ENCODE measurements at places on chromosomes 6 and 20.

DNA sequence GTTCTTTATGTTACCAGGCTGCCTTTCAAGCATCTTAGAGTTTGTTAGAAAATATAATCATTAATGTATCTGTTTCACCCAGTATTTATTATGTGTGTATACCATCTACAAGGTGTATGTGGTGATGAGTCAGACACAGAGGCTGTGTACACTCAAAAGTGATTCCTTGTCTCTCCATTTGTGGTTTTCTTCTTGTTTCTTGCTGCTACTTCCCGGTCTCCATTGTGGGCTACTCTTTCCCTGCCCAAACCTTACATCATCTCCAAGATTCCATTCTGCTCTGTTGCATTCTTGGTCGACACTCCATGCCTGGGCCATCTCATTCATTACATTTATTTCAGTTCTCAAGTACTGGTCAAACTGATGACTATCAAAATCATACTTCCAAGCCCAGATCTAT is 182.2 kb upstream of the STXBP5 start:
- no peak for DNase-seq

- DNase-seq, result no peak
Measured at GRCh38 chr6:76682842-76683241, 610.4 kb upstream of the IMPG1 start.

DNA sequence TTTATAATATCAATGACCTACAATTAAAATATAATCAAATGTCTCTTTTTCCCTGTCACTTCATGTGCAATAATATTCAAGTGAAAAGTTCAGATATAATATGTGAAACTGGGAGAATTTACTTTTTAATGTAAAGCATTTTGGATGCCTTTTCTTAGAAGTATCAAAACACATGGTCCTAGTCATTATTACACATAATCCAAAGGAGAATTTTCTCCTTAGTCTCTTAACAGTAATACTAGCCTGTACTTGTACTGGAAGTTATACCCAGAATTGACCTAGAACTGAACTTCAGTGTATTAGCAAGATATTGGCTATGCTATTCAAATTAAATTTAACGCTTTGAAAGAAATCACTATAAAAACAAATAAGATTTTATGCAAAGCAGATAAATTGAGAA is 842.6 kb upstream of the MANEA start:
- no peak for DNase-seq

- no peak for DNase-seq
Measured at GRCh38 chr6:41063884-41064285, 8.3 kb downstream of the OARD1 start.

DNA sequence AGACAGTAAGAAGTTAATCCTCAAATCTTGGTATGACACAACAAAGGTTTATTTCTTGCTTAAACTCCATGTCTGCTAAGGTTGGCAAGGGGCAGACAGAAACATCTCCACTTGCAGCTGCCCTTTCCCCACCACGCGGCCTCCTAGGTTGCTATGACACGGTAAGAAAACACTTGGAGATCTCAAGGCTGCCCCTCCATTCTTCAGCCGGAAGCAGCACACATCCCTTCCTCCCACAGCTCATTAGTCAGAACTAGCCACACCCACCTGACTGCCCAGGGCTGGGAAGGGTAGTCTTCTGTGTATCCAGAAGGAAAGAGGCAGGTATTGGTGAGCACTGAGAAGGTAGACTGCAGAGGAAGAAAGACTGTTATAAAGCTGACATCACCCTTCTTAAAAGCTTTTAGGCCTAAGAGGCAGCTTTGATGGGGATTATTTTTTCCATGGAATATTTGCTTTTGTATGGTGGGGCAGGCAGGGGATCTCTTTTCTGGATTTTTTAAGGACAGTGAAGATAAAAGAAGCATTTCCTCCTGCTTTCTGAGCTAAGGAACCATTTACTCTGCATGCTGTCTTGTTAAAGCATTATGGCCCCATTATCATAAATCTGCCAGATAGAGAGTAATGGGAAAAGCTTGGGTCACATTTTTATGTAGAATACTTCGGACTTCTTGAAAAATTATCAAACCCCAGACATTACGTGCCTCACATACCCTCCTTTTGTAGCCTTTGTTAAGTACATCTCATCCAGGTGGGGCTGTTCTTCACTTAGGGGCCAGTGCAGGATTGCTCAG is 41.6 kb downstream of the MRAP2 start:
- DNase-seq, result no peak

DNA sequence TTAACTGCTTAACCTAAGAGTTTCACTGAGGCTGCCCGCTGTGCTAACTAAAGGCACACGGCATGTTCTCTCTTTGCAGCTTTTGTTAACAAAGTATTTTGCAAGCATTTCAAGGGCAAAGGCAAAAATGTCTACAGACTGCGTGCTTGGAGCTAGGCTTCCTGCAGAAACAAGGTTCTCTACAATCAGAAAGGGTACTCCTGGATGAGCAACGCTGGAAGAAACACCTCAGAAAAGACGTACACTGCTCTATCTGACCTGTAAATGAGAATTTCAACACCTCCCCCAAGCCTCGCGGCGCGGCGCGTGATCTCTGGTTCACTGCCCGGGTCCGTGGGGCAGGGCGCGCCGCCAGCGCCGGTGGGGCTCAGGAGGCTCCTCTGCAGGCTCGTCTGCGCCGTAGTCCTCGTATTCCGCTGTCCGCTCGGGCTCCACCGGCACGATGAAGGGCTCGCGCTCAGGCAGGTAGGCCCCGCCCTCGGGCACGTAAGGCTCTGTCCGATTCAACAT is 120.9 kb downstream of the COL12A1 start:
- DNase-seq, result no peak

- DNase-seq, result peak; percentile 44
Measured at GRCh38 chr20:8399947-8400346, 267.9 kb downstream of the PLCB1 start.

GRCh38 chr20:50595988-50596693 is 86.0 kb downstream of the PTPN1 start:
- no peak for DNase-seq

- DNase-seq, result no peak
Measured at GRCh38 chr6:56009636-56010035, 134.2 kb upstream of the BMP5 start.

GRCh38 chr6:12119085-12119588 is 107.0 kb downstream of the HIVEP1 start:
- DNase-seq, result no peak

GRCh38 chr6:32244946-32245398 is 21.1 kb upstream of the NOTCH4 start:
- peak; percentile 69 for DNase-seq

GRCh38 chr20:56893226-56893917 is 264.3 kb downstream of the TFAP2C start:
- DNase-seq, result no peak

- no peak for DNase-seq
Measured at GRCh38 chr6:100461917-100462705, 2.6 kb downstream of the SIM1 start.

- DNase-seq, result no peak
Measured at GRCh38 chr6:17083397-17083796, 18.5 kb upstream of the STMND1 start.

DNA sequence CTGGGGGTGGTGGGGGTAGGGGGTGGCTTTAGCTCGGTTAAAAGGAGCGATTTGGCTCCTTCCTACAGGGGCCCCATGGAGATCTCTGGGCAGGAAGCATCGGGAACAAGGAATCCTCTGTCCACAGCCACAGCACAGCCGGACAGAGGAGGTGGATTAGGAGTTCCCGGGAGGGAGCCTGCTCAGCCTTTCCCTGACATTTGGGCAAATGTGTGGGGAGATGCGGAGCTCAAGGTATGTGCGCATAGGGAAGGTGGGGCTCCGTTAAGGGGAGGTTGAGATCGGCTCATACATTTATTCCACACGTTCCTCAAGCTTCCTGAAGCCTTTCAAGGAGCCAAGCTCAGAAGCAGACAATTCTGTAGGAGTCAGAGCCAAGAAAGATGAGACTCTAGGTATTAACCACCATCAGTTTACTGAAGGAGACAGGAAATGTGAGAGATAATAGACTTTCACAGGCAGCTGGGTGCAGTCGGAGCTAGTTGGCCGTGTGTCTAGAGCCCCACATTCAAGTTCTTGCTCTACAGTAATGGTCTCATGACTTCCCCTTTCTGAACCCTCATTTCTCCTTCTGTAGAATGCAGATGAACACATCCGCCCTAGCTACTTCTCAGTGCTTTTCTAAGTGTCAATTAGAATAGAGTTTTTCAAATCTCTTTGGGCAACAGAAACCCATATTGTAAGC is 40.8 kb upstream of the EPB41L1 start:
- DNase-seq, result no peak

- no peak for DNase-seq
Measured at GRCh38 chr6:130682066-130682465, 145.1 kb upstream of the SMLR1 start.

DNA sequence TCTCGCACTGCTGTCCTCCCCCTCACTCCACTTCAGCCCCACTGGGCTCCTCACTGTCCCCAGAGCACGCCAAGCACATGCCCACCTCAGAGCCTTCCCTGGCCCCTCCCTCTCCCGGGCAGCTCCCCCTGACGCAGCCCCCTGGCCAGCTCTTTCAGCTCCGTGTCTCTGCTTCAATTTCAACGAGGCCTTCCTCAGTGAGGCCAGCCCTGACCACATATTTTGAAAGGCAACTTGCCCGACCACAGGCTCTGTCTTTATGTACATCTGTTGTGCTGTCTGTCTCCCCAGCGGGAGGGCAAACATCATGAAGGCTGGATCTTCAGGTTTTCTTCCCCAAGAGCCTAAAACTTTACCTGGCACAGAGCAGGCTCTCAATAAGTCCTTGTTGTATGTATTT is 44.6 kb downstream of the JPH2 start:
- DNase-seq, result no peak

DNA sequence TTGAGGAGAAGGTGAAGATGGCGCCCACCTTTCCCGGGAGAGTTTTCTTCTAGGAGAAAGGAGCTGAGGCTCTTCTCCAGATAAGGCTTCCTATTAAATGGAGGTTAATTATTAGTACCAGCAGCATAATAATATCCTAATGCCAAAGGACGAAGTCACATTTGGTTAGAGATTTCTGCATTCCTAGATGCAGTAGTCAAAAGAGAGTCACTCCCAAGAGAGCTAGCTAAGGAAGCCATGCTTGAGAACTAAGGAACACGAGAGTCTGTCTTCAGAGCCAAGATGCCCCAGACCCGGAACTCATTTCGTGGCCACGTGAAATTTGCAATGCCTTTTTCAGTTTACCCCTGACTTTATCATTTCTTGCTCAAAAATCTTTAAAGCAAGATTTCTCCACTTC is 132.7 kb downstream of the TSHZ2 start:
- DNase-seq, result no peak

- DNase-seq, result no peak
Measured at GRCh38 chr6:166572370-166573261, 13.9 kb downstream of the RAMACL start.

DNA sequence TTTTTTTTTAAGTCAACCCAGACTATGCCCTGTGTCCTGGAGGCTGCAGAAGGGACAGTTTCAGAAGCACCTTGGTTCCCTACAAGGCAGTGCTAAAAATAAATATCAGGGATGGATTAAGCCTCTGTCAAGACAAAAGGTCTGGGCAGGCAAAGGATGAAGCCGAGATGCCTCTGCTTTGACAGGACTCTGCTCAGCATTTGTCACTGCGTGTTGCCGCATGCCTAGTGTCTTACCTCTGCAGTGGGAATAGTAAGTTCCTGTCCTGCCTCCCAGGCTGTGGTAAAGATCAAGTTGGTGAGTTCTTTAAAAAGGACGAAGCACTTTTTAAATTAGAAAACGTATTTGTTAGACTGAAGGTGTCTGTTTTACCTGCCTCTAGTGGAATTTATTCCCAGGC is 15.1 kb downstream of the AAR2 start:
- DNase-seq, result no peak

GRCh38 chr20:50126662-50127061 is 13.7 kb upstream of the UBE2V1 start:
- DNase-seq, result no peak

DNA sequence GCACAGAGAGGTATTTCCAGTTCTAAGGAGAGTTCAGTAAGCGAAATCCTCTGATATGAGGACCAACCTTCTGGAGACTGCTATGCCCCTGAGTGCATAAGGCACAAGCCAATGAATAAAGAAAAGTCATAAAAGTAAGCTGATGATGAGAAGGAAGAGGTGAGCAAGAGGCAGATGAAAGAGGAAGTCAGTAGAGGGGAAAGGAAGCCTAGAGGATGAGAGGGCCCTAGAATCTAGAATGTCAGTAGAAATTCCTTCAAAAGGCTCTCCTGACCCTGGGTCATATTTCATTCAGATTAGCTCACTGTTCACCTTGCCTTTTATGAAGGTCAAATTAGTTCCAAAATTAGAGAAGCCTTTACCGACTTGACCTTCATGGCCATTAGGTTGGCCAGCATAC is 209.2 kb downstream of the CD83 start:
- no peak for DNase-seq

GRCh38 chr20:46751856-46752255 is 42.4 kb downstream of the SLC2A10 start:
- DNase-seq, result no peak

- no peak for DNase-seq
Measured at GRCh38 chr6:163417595-163417994, 3.1 kb downstream of the QKI start.

DNA sequence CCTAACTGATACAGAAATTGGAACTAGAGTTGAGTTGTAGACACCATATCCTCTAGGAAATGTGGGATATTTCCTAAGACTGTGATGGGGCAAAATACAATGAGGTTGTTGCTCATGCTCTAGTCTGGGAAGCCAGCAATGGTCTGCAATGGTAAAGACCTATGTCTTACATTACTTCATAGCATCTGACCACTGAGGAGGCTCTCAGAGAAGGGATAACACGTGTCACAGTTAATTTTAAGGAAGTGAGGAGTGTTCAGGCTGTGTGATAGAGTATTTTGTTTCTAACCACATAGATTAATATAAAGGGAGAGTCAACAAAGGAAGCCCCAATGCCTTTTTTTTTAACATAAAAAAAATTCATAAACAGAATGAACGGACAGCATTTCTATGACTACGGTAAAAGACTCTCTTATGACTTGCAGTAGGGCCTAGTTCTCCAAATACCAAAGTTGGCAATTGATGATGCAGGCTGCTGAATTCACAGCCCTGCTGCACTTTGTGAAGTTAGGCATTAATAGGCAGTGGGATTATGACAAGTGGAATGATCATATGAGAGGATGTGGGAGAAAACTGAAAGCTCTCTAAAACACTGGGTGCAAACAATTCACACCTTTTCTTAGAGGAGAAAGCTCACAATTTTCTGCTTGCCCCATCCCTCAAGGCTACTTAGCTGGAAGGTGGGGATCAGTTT is 13.7 kb downstream of the KCNS1 start:
- DNase-seq, result no peak
